ENCODE measurements at places on chromosomes 6 and 20.

- DNase-seq, result no peak
Measured at GRCh38 chr20:49408509-49409104, 73.9 kb downstream of the KCNB1 start.

GRCh38 chr6:21922086-21922485 is 328.5 kb downstream of the SOX4 start:
- no peak for DNase-seq

GRCh38 chr6:15387118-15387517 is 141.2 kb downstream of the JARID2 start:
- no peak for DNase-seq

GRCh38 chr20:22729180-22729579 is 144.8 kb upstream of the FOXA2 start:
- no peak for DNase-seq

- no peak for DNase-seq
Measured at GRCh38 chr20:779771-780170, 11.5 kb upstream of the SLC52A3 start.

GRCh38 chr6:138972226-138972665 is 15.8 kb downstream of the REPS1 start:
- no peak for DNase-seq

DNA sequence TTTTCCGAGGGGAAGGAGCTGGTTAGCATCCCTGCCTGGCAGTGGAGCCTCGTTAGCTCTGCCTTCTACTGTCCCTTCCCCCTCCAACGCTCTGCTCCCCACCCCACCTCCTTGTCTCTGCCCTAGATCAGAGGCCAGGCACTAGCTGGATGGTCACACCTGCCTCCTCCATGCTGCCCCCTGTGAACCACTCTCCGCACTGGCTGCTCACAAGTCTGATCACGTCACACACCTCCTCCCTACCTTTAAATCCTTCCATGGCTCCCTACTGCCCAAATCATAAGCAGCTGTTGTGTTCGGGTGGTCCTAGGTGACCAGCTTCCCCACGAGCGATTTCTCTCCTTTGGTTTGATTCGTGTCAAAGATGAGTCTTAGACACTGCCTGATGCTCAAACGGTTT is 71.3 kb downstream of the CHMP4B start:
- DNase-seq, result no peak

DNA sequence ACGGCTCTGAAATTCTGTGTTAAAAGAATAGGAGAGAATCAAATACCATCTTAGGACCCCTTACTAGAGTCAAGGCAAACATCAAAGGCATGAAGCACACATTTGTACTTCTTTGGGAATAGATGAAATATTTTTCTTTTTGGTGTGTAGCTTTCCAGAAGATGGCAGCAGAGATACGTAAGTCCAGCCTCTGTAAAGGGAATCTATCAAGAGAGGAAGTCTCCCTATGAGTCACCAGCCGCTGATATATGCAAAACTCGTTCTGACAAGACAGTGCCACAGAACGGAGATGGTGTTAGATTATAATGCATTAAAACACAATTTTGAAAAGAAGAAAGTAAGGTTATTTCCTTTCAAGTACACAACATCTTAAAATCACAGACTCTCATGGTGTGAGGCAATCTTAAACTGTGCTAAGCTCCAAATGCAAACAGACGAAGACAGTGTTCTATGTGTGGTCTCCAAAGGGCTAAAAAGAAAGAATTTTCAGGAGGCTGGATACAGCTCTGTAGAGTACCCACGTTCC is 120.0 kb upstream of the AGPAT4 start:
- peak; percentile 43 for DNase-seq

- DNase-seq, result no peak
Measured at GRCh38 chr20:44400970-44401769, 45.7 kb downstream of the HNF4A start.

DNA sequence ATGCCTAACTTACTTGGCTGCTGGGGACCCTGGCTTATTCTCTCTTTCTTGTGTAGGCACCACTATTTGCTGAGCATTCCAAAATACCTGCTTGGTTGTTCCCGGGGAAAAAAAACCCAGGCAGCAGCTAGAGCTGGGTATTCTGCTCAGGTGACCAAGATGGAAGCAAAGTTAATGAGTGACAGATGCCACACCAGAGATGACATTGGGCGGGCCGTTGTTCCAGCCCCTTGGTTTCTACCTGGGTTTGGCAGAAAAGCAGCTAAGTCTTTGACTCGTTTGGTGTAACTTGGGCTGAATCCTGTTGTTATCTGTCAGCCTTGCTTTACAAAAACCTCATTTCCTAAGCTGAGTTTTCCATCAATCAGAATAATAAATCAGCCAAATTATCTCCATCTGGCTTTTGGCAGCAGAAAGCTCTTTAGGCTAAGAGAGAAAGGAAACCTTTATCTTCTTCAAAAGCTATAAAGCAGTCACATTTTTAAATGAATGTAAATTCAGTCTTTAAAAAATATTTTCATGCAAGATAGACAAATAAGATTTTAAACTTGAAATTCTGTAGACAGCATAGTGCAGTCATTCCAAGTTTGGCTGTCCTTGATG is 202.0 kb upstream of the GMDS start:
- no peak for DNase-seq

DNA sequence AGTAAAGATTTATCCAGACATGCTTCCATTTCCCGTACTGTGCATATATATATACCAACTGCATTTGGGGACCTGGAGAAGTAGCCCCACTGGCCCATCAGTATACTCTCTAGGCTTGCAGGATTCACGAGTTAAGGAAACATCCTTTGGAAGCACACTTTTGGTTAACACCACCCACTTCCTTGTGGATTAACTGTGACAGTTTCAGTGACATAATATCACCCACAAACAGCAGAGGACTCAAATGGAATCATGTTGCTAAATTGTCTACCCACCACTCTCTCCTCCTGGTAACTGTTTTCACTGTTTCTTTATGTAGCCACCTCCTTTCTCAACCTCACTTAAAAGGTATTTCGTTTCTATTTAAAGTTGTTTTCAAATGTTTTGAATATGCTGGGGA is 55.0 kb downstream of the PROKR2 start:
- DNase-seq, result no peak

- DNase-seq, result no peak
Measured at GRCh38 chr20:32354592-32355416, 3.3 kb upstream of the ASXL1 start.

- no peak for DNase-seq
Measured at GRCh38 chr6:167927246-167927645, 70.2 kb upstream of the KIF25 start.

DNA sequence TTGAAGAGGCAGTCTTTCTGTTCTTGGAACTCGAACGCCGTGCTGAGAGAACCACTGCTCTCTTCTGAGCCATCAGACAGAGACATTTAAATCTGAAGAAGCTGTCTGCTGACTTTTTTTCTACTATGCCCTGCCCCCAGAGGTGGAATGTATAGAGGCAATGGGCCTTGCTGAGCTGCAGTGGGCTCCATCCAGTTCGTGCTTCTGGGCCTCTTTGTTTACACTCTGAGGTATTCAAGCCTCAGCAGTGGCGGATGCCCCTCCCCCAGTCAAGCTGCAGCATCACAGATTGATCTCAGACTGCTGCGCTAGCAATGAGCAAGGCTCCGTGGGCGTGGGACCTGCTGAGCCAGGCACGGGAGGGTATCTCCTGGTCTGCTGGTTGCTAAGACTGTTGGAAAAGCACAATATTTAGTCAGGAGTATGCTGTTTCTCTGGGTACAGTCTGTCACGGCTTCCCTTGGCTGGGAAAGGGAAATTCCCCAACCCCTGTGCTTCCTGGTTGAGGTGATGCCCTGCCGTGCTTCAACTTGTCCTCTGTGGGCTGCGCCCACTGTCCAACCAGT is 526.8 kb downstream of the CD109 start:
- no peak for DNase-seq

GRCh38 chr6:159943968-159944598 is 24.8 kb upstream of the IGF2R start:
- DNase-seq, result no peak

GRCh38 chr6:170440437-170440836 is 112.7 kb downstream of the PSMB1 start:
- DNase-seq, result no peak

DNA sequence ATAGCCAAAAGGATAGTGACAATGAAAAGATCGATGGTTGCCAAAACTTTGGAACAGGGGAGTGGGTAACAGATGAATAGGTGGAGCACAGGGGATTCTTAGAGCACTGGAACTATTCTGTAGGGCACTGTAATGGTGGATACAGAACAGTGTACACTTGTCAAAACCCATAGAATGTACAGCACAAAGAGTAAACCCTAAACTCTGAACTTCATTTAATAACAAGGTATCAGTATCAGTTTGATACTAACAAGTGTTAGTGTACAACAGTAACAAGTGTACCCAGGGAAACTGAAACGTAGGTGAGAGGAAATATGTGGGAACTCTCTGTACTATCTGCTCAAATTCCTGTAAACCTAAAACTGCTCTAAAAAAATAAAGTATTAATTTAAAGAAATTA is 179.2 kb downstream of the HACE1 start:
- no peak for DNase-seq

DNA sequence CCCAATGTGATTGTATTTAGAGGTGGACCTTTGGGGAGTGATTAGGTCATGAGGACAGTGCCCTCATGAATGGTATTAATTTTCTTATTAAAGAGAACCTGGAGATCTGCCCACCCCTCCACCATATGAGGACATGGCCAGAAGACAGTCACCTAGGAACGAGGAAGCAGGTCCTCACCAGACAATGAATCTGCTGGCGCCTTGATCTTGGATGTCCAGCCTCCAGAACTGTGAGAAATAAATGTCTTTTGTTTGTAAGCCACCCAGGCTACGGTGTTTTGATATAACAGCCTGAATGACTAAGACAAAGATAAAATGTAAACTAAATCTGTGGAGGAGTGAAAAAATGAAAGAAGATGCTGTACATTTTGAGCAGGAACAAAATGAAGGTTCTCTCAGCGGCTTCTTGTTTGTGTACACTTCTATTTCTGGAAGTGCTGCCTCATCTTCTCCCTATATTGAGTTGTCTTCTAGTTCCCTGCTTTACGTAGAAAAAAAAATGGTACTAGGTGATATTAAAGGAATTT is 1.5 kb upstream of the IPCEF1 start:
- no peak for DNase-seq

GRCh38 chr6:79072640-79073181 is 5.3 kb downstream of the PHIP start:
- no peak for DNase-seq

DNA sequence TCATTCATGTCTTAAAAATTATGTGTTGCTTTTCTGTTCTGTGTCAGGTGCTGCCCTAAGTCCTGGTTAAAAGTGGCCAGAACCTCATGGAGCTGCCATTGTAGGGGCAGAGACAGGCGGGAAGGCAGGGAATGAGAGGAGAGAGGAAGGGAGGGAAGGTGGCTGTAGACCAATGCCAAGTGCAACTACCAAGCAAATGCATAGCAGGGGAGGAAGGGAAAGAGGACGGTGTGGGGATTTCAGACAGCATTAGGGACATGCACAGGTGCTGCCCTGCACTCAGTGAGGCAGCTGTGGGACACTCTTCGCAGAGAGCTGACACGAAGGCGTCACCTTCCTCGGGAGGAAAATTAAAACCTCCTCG is 21.0 kb downstream of the GGTLC1 start:
- DNase-seq, result no peak

GRCh38 chr20:35091816-35092523 is 637 bp downstream of the TRPC4AP start:
- no peak for DNase-seq

DNA sequence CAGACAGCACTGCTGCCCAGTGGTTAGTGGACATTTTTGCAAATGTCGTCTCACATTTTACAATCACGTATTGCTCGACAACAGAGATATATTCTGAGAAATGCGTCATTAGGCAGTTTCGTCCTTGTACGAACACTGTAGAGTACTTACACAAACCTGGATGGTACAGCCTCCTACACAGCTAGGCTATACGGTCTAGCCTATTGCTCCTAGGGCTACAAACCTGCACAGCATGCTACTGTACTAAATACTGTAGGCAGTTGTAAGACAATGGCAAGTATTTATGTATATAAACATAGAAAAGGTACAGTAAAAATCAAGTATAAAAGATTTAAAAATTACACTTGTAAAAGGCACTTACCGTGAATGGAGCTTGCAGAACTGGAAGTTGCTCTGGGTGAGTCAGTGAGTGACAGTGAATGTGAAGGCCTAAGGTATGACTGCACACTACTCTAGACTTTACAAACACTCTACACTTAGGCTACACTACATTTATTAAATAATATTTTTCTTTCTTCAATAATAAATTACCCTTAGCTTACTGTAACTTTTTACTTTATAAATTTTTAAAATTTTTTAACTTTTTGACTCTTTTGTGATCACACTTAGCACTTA is 43.1 kb downstream of the ALDH5A1 start:
- no peak for DNase-seq

GRCh38 chr20:12721636-12722035 is 287.1 kb upstream of the SPTLC3 start:
- DNase-seq, result no peak

- DNase-seq, result no peak
Measured at GRCh38 chr6:19655744-19656143, 181.4 kb upstream of the ID4 start.

- no peak for DNase-seq
Measured at GRCh38 chr20:41051009-41051825, 22.6 kb downstream of the TOP1 start.

GRCh38 chr6:160788806-160789205 is 86.8 kb downstream of the PLG start:
- no peak for DNase-seq

DNA sequence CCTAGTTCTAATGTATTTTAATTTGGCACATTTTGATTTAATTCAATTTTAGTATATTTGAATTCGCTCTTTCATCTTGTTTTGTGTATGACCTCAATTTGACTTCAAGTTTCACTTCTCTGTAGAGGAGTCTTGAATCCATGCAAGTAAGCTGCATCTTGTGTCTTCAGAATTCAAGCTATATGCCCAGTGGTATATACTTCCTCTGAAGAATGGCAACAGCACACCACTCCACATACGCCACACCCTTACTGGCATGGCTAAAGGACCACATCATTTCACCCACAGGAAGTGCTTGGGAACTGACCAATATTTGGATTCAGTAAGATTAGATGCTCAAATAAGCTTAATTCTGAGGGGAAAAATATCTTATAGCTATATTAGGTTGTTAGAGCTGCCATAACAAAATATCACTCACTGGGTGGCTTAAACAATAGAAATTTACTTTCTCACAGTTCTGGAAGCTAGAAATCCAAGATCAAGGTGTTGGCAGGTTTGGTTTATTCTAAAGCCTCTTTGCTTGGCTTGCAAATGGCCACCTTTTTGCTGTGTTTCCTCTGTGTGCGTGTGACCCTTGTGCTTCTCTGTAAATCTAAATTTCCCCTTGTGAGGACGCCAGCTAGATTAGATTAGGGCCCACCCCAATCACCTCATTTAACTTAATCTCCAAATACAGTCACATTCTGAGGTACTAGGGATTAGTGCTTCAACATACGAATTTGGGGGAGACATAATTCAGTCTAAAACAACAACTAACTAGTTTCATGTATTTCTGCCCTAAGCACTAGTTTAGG is 2.8 kb upstream of the ASF1A start:
- no peak for DNase-seq

- DNase-seq, result no peak
Measured at GRCh38 chr20:10172998-10173655, 45.5 kb upstream of the SNAP25 start.

- no peak for DNase-seq
Measured at GRCh38 chr6:15887491-15888461, 224.9 kb upstream of the DTNBP1 start.

- no peak for DNase-seq
Measured at GRCh38 chr6:164826831-164827468, 482.5 kb downstream of the C6orf118 start.

- DNase-seq, result no peak
Measured at GRCh38 chr6:126541806-126542491, 202.0 kb downstream of the CENPW start.

GRCh38 chr6:135281964-135282363 is 100.9 kb downstream of the MYB start:
- DNase-seq, result no peak
